Stimulated activated CD4-positive, alpha-beta T cell treated with anti-CD3 and anti-CD28 coated beads, Interleukin-1b, Interleukin-23, amount 100 ng/mL, for 48 hours (primary cell): ENCODE measurements at places on chromosomes 12 and 14.

- DNase-seq = no peak
Measured at GRCh38 chr12:27622436-27623195, 73.6 kb upstream of the REP15 start.

GRCh38 chr12:13839365-13840336 is 141.8 kb downstream of the GRIN2B start:
- DNase-seq = no peak

GRCh38 chr12:29008786-29009185 is 140.3 kb upstream of the FAR2 start:
- no peak for DNase-seq

- no peak for DNase-seq
Measured at GRCh38 chr14:73757876-73758391, 43.8 kb upstream of the PNMA1 start.

- DNase-seq = no peak
Measured at GRCh38 chr14:96821501-96821900, 24.3 kb downstream of the VRK1 start.

DNA sequence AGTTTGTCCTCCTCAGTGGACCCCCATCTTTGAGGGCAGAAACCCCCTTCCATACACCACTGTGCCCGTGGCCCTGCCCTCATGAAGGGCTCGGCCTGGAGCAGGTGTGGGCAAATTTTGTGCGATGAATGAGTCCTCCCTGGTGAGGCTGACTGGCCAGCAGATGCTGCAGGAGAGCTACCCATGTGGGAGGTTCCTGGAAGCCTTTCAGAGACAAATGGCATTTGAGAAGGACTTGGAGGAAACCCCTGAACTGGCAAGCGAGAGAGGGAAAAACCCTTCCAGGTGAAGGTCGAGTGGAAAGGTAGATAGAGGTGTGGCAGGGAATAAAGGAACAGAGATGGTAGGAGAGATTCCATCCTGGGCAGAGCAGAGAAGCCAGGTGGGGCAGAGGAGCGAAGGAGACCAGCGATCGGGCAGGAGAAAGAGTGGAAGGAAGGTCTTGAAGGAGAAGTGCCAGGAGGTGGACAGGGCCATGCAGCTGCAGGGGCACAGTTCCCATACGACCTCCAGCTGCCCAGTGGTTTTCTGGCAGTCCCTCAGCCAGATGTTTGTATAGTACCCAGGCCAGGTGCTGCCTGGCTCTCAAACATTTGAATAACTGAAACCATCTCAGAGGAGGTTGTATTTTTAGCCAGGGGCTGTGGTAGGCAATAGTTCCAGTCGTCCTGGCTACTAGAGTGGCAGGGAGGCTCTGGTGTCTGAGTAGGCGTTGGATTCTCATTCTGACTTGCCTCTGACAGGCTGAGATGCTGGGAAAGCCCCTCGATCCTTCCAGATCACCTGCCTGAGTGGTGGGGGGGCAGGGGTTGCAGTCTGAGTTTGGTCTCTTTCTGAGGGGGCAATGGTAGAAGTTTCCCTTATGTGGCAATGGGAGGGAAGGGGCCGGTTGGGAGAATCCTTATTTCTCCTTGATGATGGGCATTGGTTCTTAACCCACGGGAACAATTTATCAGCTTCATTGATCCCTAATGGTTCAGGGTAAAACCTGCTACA is 40.1 kb downstream of the FBXL14 start:
- peak; percentile 56 for DNase-seq
